ENCODE measurements at places on chromosomes 3 and 15.

DNA sequence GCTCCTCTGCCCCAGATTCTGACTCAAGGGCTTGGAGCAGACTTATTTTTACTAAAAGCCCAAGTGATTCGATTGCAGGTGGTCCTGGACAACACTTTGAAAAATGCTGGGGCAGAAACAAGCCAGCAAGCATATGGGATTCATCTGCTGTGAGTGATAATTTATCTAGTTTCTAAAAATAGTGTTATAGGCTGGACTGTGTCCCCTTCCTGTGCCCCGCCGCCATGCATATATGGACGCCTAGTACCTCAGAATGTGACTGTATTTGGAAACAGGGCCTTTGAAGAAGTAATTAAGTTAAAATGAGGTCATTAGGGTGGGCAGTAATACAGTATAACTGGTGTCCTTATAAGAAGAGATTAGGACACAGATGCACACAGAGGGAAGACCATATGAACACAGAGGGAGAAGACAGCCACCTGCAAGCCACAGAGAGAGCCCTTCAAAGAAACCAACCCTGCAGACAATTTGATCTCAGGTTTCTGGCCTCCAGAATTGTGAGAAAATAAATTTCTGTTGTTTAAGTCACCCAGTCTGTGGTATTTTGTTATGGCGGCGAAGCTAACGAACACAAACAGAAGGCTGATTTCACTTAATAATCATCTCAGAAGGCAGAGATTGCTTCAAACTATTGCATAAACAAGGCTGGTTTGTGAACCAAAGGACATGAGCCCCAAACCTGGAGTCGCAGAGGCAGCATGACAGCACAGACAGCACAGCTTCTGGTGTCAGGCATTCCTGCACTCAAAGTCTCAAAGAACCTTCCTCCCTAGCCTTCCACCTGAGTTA, 59.1 kb downstream of the CCNL1 start:
- DNase-seq: no peak

GRCh38 chr3:110479731-110480130, 591.9 kb upstream of the NECTIN3 start:
- no peak for DNase-seq

DNA sequence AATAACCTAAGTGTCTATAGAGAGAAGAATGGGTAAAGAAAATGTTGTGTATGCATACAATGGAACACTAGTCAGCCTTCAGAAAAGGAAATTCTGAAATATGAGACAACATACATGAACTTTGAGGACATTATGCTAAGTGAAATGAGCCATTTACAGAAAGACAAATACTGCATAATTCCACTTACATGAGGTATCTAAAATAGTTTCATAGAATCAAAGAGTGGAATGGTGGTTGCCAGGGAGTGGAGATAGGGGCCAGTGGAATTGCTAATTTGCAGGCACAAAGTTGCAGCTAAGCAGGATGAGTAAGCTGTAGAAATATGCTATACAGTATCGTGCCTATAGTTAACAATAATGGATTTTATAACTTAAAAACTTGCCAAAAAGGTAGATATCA, 779.6 kb upstream of the ARPP21 start:
- no peak for DNase-seq

GRCh38 chr15:70261083-70261482, 163.4 kb upstream of the TLE3 start:
- no peak for DNase-seq

DNA sequence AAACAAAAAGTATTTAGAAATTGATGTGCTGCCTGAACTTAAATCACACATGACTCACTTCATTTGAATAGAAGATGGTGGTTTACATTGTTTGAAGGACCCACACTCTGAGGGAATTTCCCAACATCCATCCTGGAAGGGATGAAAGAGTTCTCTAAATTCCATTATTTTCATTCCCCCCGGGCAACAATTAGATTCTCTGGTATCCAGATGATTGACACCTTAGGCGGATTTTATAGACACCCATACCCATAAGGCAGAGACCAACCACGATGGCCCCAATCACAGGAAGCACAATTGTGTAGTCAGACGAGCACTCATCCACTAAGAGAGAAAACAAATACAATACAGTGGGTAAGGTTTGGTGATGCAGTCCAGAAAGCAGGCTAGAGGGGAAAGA, 24.6 kb upstream of the MCCC1 start:
- no peak for DNase-seq

GRCh38 chr3:5133239-5134018, 11.3 kb downstream of the ARL8B start:
- no peak for DNase-seq

- DNase-seq: no peak
These were observed 129.9 kb downstream of the XXYLT1 start for GRCh38 chr3:195140816-195141793.

DNA sequence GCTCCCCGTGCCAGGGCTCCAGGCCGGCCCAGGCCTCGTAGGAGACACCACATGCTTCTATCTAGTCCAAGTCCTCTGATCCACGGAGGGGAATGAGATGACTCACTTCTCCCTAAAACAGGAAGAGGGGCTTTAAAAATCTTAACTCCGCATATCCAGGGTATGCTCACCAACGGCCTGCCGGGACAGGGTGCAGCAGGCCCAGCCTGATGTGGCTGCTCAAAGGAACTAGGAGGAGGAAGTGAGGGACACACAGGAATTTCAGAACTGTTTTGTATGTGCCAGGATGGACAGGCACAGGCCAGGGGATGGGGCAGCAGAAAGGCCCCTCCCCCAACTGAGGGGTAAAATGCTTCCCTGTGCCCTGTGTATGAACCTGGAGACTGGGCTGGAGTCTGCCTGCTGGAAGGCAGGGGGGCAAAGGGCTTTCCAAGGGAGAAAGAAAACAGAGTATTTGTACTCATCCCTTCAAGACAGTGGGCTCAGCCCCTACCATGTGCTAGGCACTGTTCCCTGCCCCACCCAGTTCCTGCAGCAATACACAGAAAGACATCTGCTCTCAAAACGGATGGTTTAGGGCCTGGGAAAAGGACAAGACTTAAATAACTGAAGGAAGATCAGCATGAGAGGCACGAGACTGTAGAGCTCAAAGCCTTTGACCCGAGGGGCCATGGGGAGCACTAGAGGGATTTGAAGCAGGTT, 22.1 kb downstream of the CHDH start:
- no peak for DNase-seq

GRCh38 chr15:73335471-73335870, 33.3 kb downstream of the HCN4 start:
- DNase-seq: no peak

DNA sequence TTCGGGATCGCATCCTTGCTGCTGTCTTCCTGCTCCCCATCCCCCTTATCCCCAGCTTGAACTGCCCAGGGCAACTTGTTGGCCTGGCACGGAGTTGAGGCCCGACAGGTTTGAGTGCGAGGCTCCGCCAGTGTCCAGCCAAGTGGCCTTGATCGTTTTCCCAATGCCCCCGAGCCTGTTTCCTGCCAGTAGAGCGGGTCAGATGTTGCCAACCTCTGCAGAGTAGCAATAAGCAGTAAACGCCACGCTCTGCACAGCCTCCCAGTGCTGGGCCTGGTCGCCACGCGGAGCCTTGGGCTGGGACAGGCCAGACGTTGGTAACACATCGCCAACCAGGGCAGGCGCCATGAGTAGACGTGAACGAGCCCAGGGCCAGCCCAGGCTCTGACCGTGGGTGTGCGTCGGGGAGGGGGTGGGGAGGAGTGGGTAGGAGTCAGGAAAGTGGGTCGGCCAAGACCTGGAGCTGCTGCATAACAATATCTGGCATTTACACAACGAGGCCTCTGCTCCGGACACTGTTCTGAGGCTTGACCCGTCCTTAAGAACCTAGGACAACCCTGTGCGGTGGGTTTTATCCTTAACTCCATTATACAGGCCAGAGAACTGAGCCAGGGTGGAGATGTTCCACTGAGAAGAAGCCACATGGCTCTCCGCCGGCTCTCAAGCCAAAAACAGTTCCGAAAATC, 444 bp upstream of the ABHD14A start:
- no peak for DNase-seq

GRCh38 chr3:134625885-134626741, 24.7 kb downstream of the KY start:
- DNase-seq: no peak

DNA sequence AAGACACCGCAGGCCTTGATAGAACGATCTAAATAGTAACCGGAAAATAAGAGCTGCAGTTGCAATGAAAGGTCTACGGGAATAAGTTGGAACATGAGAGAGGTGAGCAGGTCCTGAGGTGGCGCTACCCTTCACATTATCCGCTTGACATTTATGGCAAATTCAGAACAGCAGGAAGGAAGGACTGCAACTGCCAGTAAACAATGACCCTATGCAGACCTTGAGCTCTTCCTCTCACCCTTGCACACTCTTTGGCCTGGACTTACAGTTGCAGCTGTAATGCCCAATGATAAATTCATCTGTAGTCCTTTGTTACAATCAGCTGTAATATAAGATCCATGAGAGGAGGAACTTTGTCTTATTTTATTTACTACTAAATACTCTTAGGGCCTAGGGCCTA, 32.3 kb upstream of the TRIM59 start:
- no peak for DNase-seq

Data from stimulated activated CD8-positive, alpha-beta memory T cell treated with anti-CD3 and anti-CD28 coated beads, Interleukin-4, amount 100 ng/mL, for 1 hour (primary cell).